Memory B cell (primary cell): ENCODE measurements at places on chromosomes 5 and 9.
A peak's percentile ranks its signal among the peaks of the same experiment; 100 is the strongest.

DNA sequence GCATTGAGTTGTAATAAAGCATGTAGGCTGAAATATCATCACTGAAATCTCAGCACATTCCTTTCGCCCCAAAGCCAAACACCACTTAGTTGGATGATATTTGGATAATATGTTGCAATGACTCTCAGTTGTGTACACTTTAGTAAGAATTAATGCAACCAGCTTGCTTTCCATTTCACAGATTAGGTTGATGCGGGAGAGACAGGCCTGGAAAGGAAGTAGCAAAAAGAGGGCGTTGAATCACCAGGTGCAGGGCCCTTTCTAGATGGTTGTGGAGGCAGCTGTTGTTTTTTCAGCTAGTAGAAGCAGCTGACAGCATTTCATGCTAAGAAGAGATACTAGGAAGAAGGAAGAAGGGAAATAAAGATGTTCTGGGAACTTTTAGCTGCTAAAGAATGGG, 30.9 kb downstream of the DMRT3 start:
- DNase-seq: no peak

- no peak for DNase-seq
Measured at GRCh38 chr5:124110942-124111341, 599.0 kb downstream of the CSNK1G3 start.

GRCh38 chr5:173855162-173855994, 32.8 kb upstream of the CPEB4 start:
- no peak for DNase-seq

- peak; percentile 32 for DNase-seq
Measured at GRCh38 chr5:6652025-6652424, 18.8 kb downstream of the SRD5A1 start.

DNA sequence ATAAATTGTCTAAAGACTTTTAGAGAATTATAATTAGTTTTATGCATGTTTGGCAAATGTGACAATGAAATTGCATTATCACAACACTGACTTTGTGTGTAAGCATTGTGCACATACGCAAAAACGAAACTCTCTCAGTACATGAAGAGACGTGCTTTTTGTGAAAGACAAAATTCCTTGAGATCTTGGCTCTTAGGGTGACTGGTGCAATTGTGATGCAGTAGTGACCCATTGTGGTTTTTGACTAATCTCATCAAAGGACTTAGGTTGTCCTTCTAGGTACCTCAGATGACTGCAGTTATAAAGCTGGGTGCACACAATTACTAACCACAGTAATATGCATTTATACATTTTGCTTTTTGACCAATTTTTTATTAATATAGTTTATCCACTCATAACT, 25.3 kb upstream of the TYRP1 start:
- DNase-seq: no peak

- no peak for DNase-seq
Measured at GRCh38 chr9:118832371-118832770, 536.9 kb downstream of the BRINP1 start.

DNA sequence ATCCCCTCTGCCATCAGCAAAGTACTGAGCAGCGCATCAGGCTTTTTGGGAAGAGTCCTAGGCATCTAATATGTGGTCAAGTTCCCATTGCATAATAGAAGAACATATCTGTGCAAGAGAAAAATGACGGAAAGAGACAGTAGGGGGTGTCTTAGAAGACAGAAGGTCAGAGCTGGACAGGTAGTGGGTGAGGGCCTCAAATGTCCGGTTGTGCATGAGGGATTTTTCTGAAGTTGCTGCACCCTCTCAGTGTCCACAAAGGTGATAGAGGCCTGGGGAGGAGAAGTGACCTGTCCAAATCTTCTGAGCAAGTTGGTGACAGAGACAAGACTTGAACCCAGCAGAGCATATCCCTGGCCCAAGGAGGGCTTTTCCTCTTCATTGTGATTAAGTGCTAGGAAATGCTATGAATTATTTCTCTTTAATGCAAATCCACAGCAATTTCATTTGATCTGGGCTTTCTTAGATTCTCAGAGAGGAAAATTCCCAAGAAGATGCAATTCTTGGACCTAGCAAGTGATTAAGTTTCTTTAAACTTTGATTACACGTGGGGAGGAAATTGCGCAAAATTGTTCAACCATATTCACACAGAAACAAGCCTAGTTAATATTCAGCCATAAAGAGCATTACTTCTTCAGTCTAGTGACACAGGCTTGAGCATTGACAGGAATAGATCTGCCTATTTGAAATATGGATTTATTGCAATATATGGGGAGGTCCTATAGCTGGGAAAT, at the start of gene OR2S2:
Gene OR2S2, minus strand, starts transcription at position 51 of the 734 bp plus-strand sequence. CDS start 56 bp downstream, outside the sequence.
- DNase-seq: no peak

DNA sequence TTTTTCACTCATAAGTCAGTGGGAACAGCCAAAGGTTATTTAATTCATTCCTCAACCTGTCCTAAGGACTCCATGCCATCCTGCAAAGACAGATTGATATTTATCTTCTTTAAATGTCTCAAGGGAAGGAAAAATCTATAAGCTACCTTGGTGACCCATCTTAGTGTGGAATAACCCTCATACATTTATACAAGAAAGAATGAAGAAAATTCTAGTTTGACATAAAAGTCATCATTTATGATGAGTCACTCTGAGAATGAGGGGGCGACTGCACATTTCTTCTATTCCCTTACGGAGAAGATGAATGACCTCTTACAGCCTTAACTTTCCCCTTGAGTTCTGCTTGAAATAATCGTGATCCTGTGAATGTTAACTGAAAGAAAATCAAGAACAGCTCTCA, 26.8 kb upstream of the NUDT12 start:
- DNase-seq: no peak

GRCh38 chr5:178544166-178544834, 45.9 kb downstream of the COL23A1 start:
- no peak for DNase-seq

DNA sequence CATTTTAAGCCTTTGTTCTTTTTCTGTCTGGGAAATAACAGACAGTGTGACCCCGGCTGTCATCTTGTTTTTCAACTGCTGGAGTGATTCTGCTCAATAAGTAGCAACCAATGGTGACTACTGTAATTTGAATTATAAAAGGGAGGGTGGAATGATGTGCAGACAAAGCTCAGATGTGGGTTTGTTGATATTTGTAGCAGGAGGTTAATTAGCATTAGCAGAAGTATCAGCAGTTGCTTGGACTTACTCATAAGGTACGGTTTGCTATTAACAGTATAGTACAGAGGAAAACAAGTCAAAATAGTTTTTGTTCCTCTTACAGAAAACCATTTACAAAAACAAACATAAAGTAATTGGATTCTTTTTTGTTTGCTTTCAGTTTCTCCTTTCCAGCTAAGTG, 140.4 kb downstream of the TUSC1 start:
- no peak for DNase-seq

DNA sequence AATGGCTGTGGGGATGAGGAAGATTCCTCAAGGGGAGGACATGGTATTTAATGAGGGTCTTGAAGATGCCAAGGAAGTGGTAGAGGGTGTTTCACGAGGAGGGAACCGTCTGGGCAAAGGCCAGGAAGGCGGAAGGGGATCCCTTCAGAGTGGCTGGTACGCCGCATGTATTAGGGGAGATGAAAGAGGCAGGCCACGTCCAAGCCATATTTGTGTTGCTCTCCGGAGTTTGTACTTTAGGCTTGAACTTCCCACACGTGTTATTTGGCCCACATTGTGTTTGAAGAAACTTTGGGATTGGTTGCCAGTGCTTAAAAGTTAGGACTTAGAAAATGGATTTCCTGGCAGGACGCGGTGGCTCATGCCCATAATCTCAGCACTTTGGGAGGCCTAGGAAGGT, 1.2 kb downstream of the FXN start:
- no peak for DNase-seq

DNA sequence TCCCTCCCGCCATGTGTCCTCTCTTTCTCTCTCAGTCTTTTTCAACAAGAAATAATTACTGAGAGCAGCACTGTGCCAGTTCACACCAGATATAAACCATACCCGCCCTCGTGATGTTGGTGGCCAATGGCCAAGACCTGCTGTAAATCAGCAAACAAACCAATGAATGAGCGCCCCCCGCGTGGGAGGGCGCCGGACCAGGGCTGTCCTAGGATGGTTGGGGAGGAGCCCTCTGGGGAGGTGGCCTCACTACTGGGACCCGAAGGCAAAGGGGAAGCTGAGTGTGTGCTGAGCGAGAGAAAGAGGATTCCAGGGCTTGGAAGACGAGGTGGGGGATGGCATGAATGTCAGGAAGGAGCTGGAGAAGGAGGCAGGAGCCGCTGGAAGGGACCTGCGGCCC, 51.2 kb upstream of the BARHL1 start:
- DNase-seq: no peak

DNA sequence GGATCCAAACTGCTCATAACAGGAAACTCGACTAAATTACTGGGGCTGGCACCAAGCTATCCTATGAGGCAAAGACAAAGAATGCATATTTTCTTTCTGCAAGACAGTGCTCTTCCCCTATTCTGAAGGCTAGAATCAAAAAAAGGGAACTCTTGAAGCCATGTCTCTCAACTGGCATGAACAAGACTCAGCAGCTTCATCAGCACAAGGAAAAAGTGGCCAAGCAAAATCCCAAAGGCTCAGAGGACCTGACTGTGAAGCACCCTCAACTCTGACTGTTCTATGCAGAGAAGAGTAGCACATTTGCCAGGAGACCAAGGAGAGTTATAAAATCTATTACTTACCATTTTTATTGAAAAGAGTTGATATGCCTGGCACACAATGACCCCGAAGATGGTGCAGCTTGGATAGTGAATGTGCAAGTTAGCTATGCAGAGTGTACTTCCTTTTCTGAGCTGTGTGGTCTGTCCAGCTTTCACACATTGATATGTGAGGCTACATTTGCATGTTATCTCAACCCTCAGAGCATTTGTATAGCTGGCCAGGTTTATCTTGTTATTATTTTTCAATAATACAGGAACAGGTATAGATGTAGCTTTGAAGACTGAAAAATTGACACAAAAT, 51.0 kb upstream of the FYB1 start:
- no peak for DNase-seq

- no peak for DNase-seq
Measured at GRCh38 chr5:72108202-72109061, 1.2 kb downstream of the MAP1B start.

GRCh38 chr5:112921833-112922817, at the start of gene REEP5:
Gene REEP5 (minus strand): TSS chr5:112922227. CDS start chr5:112922190, 37 bp downstream.
- DNase-seq: peak; percentile 76
